Esophagus muscularis mucosa (tissue), 4 donors: ENCODE measurements at places on chromosomes 16 and 17. TPM values are rescaled to one million over a fixed set of nuclear protein-coding genes. Genes with fewer than 3 reads are reported as not detected.

Gene EMP2
- total RNA-seq, result 44.1 TPM

Gene DLX4
- total RNA-seq, result not detected

- DNase-seq, result no peak
These were observed 3.4 kb downstream of the CEP295NL start for GRCh38 chr17:78899361-78900260.

- DNase-seq, result peak; percentile 95
These were observed 14.8 kb downstream of the HDAC5 start for GRCh38 chr17:44108440-44109311.

- no peak for DNase-seq
These were observed 174.6 kb upstream of the ZNF469 start for GRCh38 chr16:88208112-88208511.

Gene EXOC3L1
- total RNA-seq, result 1.8 TPM

Gene KCNH6
- not detected for total RNA-seq

Gene AKAP10
- 27.2 TPM for total RNA-seq

DNA sequence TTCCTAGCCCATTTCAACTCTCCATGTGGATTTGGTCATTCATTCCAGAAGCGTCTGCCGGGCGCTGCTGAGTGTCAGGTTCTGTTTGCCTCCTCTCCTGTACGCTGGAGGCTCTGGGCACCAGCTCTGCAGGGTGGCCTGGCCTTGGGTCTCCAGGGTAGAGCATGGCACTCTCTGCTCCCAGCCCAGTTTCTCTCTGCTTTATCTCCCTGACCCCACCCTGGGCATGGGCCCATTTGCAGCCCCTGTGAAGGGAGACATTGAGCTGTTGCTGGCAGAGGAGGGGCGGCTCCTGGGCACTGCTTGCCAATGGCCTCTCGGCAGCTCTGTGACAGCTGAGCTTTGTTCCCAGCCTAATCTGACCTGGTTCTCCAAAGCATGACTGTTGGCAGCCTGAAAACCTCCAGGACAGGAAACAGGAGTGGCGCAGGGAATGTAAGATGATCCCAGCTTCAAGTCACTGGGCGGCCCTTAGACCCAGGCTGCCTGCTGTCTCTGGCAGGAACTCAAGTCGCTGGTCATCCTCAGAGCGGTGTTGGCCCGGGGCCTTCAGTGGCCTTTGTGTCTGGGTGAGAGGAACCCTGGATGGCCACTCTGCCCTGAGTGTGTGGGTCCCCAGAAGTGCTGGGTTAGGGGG is 146.8 kb downstream of the SEC14L1 start:
- DNase-seq, result no peak

- DNase-seq, result no peak
These were observed 4.0 kb downstream of the PKMYT1 start for GRCh38 chr16:2976201-2976600.

Gene PLEKHH3
- 28.5 TPM for total RNA-seq

DNA sequence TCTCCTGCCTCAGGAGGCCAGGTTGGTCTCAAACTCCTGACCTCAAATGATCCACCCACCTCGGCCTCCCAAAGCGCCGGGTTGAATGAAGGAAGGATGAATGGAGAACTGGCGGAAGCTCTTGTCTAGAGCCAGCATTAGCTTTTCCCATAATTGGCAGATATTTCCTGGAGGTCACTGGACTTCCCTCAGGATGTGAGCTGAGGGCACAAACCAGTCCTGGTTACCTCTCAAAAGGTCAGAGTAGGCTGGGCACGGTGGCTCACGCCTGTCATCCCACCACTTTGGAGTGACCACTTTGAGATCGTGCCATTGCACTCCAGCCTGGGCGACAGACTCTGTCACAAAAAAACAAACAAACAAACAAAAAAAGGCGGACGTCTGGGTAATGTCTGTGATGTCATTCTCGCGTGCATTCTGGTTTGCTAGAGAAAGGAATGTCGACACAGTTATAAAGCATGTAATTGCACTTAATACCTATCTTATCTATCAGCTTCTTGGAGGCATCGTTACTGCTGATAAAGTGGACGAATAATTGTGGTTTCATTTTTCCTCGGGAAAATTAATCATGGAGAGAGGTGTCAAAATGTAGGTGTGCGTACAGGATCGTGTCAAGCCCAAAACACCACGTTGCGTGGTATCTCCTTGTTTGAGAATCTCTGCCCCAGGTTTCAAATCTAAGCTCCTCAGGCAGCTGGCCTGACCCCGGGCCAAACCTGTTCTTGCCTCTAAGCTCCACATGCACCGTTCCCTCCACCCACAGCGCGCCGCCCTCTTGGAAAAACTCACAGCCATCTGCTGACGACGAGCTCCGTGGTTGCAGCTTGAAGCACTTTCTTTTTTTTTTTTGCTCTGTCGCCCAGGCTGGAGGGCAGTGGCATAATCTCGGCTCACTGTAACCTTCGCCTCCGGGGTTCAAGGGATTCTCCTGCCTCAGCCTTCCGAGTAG is 6.4 kb upstream of the CRK start:
- DNase-seq, result no peak

Gene CLDN9
- total RNA-seq, result 0.42 TPM

DNA sequence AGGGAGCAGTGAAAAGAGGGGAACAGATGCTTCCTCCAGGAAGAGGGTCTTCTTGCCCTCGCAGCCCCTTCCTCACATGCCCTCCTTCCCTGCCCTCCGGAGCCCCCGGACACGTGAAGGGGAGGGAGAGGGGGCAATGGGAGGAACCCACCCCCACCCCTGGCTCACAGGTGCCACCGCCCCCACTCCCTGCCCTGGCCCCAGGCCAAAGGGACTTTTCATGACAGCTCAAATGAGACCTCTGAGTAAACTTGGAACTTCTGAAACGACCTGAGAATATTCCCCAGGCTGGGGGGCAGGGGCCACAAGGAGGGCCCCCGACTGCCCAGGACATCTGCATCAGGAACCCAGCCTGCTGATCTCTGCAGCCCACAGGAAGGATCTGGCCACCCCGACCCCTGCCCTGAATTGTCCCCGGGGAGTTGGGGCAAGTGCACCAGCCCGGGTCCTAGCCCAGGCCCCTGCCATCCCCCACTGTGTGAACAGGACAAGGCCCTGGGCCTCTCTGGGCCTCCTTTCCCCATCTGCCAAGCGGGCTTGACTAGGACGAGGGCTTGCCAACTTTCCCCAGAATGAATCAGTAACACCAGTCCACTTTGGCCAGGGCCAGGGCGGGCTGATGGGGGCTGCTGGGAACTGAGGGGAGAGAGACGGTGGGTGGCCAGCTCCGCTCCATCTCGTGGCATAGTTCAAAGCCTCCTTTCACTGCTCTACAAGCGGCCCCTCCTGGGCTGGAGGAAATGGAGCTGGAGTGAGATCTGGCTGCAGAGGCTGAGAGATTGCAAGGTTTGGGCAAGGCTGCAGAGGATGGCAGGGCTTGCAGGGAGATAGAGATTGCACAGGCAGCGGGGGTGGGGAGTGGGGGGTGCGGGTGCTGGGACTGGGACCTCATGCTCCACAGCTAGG is 3.8 kb downstream of the IL21R start:
- DNase-seq, result peak; percentile 83

- no peak for DNase-seq
These were observed 25.1 kb upstream of the AATK start for GRCh38 chr17:81191116-81191515.

- DNase-seq, result no peak
These were observed 31.8 kb upstream of the PSMD7 start for GRCh38 chr16:74264811-74265210.

GRCh38 chr17:81049372-81049911 is 14.5 kb downstream of the BAIAP2 start:
- DNase-seq, result no peak

Gene WNT9B
- total RNA-seq, result 0.65 TPM

DNA sequence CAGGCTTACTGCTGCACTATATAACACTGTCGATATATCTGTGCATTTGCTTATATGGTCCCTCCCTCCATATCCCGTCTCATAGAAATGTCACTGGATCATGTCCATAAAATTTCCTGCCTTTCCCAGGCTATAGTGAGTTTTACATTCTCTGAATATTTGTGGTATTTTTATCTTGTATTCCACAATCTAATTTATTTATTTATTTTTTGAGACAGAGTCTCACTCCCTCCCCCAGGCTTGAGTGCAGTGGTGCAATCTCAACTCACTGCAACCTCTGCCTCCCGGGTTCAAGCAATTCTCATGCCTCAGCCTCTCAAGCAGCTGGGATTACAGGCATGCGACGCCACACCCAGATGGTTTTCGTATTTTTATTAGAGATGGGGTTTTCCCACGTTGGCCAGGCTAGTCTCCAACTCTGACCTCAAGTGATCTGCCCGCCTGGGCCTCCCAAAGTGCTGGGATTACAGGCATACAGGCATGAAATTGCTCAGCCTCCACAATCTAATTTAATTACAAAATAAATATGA is 12.9 kb downstream of the TRIM37 start:
- no peak for DNase-seq

GRCh38 chr16:75116081-75116910 is at the start of gene LDHD:
Gene LDHD, minus strand, starts transcription at chr16:75116780. Its CDS starts 60 bp downstream, at chr16:75116720.
- DNase-seq, result no peak

GRCh38 chr16:81668243-81669097 is 110.6 kb upstream of the PLCG2 start:
- no peak for DNase-seq

Gene CACNG1
- total RNA-seq, result not detected

- DNase-seq, result no peak
These were observed 1.4 kb downstream of the SYNGR3 start for GRCh38 chr16:1991135-1991551.

Gene BEAN1
- total RNA-seq, result 0.50 TPM

GRCh38 chr17:58332778-58333735 is 4.5 kb upstream of the TSPOAP1 start:
- DNase-seq, result no peak
